ENCODE measurements at places on chromosomes 6 and 20. TPM values are rescaled to one million over a fixed set of nuclear protein-coding genes. Genes with fewer than 3 reads are reported as not detected.

The PGC gene
- not detected for total RNA-seq

The PRND gene
- not detected for total RNA-seq

The MYCT1 gene
- not detected for total RNA-seq

The TRERF1 gene
- 6.4 TPM for total RNA-seq

The MOG gene
- not detected for total RNA-seq

The DAAM2 gene
- total RNA-seq: 87.2 TPM

The FAM184A gene
- 0.50 TPM for total RNA-seq

The PYGB gene
- 251 TPM for total RNA-seq

The PARD6B gene
- 1.1 TPM for total RNA-seq

The VGLL2 gene
- total RNA-seq: not detected

The SPTLC3 gene
- total RNA-seq: 5.0 TPM

The ZSCAN31 gene
- total RNA-seq: 6.2 TPM

DNA sequence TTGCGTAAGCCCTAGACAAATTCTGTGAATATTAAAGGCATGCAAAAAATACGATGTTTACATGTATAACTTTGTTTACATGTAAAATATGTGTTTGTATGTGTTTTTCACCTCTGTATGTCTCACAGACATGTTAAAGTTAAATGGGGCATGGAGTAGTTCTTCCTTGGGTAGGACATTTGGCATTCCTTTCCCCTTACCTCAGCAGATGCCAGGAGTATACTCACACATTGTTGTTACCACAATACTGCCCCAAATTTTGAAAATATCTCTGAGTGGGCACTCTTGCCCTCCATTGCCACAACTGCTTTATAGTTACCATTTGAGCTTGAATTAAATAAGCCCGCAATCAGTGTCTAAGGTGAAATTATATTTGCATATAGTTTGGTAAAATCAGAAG is 147.5 kb downstream of the MYO6 start:
- no peak for DNase-seq

GRCh38 chr20:25495189-25495824 is 87.8 kb downstream of the GINS1 start:
- no peak for DNase-seq

DNA sequence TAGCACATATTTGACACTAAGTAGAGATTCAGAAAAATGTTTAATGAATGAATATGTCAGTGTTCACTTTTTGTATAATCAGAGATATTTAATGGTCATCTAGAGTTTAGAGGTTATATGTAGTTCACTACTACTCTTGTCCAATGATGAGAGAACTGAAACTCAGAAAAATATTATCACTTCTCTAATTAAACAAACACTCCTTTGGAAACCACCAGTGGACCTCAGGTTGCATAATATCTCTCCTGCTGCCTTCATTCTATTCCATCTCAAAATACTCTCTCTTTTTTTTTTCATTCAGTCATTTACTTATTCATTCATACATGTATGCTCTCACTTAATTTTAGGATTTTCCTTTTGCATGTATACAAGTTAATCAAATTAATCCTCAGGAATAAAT is 423.1 kb upstream of the RNF217 start:
- DNase-seq: no peak

GRCh38 chr20:59873409-59873808 is 60.0 kb downstream of the SYCP2 start:
- DNase-seq: no peak

DNA sequence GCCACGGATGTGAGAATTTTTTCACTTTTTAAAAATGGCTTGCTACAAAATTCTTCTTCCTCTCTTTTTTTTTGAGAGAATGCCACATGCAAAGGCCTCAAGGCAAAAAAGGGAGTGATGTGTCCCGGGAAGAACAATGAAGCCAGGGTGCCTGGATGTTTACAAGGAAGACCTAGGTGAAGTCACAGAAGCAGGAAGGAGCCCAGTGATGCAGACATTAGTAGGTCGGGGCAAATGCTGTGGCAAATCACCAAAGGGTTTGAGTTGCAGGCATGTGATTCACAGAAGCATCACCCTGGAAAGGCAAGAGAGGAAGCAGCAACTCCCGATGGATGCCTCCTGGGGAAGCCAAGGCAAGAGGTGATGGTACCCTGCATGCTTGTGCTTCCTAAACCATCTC is 46.8 kb downstream of the FARS2 start:
- no peak for DNase-seq

GRCh38 chr6:130585587-130585986 is 219.8 kb downstream of the TMEM200A start:
- DNase-seq: no peak

DNA sequence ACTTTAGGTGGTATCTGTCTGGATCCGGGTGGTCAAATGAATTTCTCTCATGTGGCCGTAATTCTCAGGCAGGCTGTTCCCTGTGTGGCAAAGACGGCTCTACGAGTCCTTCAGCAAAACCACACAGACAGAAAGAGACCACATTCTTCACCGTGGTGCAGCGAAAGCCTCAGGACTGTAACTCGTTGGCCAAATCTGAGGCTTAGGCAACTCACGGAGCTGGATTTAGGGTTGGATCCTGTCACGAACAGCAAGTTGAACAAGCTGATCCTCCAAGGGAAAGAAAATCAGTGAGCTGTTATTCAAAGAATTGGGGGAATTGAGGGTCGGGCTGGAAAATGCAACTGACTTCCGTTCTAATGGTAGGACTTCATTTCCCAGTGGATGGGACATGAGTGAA is 167.4 kb downstream of the ZMYND8 start:
- DNase-seq: no peak

- no peak for DNase-seq
Observed at GRCh38 chr6:19463925-19464324, 373.2 kb upstream of the ID4 start.

GRCh38 chr6:25035512-25036435 is 100.0 kb upstream of the RIPOR2 start:
- no peak for DNase-seq

DNA sequence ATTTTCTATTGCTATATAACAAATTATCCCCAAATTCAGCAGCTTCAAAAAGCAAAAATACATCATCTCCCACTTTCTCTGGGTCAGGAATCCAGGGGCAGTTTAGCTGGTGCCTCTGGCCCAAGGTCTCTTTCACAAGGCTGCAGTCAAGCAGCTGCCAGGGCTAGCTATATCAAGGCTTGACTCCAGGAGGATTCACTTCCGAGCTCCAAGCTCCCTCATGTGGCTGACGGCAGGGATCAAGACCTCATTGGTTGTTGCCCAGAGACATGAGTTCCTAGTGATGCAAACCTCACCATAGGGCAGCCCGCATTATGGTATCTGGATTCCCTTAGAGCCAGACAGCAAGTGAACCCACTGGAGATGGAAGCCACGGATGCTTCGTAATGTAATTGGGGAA is 1.3 kb upstream of the VNN1 start:
- no peak for DNase-seq

GRCh38 chr6:71468841-71469700 is 180.5 kb downstream of the OGFRL1 start:
- no peak for DNase-seq

GRCh38 chr6:5068153-5068751 is 16.9 kb upstream of the PPP1R3G start:
- DNase-seq: peak; percentile 54

- DNase-seq: no peak
Observed at GRCh38 chr20:17504066-17504897, 26.9 kb downstream of the BFSP1 start.

GRCh38 chr6:125597411-125598253 is 151.8 kb upstream of the HEY2 start:
- DNase-seq: peak; percentile 85

GRCh38 chr6:44232676-44233566 is 9.5 kb downstream of the SLC29A1 start:
- no peak for DNase-seq

DNA sequence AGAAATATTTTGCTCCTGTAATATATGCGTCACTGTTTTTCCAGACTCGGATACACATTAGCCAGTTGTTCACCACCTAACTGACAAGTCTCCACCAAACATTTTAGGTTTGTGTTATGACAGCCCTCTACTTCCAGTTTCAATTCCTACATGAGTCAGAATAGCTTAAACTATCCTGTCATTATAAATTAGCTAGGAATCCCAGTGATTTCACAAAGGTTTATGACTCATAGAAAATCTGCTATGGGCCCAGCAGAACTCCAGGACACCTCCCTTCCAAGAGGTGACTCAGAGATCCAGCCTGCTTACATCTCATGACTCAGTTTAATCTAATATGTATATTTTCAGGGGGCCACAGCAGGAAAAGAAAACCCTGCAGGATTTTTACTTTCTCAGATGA is 17.4 kb upstream of the PLCB4 start:
- DNase-seq: no peak

DNA sequence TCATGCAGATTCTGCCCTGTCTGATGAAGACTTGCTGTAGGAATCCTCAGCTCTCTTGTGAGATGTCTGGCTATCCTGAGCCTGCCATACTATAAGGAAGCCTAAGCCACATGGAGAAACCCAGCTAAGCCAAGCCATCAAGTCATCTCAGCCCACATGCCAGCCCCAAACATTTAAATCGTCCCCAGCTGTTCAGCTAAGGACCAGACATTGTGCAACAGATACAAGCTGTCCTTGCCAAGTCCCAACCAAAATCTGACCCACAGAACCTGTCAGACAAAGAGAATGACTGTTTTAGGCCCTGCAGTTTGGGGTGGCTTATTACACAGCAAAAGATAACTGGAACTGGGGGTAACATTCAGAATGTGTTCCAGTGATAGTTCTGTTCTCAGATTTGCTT is 36.8 kb upstream of the FOXC1 start:
- DNase-seq: peak; percentile 19

DNA sequence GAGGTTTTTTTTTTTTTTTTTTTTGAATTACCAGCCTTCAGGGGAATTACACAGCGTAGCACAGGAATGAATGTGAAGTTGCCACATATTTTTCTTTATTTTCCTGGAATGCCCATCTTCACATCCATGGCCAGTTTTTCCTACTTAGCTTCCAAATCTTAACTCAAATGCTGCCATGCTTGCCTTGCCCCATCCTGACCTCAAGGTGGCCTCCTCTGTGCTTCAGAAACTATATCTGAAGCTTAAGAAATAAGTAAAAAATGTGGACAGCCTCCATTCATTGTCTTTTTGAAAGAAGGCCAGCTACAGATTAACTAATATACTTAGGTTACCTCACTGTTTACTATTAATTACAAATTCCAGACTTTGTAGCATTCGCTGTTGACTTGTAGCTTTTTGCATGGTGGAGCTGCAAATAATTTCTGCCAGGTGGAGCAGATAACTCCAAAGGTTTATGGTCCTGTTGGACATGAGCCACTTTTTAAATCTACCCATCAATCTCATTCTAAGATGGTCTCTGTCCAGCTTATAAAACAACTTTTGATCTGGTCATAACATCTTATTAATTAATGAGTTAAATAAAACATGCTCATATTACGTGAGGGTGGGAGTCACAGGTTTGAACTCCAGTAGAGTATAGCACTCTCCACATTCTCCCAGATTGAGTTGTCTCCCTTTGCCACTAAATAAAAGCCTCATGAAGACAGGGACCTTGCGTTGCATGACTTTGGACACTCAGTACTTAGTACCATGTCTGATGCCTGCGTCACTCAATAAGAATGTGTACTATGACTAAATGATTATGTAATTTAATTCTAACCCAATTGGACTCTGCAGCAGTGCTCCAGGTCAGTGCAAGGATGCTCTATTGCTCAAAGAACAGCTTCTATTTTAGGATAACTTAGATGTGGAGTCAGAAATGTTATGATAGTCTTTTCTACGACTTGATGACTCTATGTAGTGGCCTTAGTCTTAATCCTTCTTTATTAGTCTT is 678.6 kb upstream of the CITED2 start:
- DNase-seq: no peak

DNA sequence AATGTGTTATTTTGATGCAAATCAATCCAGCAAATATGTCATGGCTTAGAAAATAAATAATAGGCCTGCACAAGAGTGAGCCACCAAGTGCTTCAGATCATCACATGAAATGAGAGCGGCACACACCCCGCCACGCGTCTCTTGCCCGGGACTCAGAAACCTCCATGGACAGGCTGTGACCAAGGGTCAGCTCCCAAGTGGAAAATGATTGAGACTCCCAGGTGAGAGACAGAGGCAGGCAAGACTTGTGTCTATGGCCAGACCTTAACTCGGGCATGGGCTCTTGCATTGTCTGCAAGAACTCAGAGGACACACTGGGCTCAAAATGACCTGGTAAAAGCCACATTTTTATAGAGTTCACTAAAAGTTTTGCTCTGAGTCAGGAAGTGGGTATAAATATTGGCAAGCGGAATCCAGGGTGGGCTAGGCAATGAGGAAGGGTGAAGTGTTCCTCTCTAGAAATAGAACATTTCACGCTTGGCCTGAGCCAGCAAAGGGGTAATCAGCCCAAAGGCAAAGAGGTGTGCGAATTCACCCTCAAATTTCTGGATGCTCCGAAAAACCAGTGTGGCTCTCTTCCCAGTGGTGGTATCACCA is 30.7 kb upstream of the RIN2 start:
- no peak for DNase-seq

GRCh38 chr6:112251171-112251875 is 3.0 kb downstream of the LAMA4 start:
- no peak for DNase-seq

- DNase-seq: no peak
Observed at GRCh38 chr6:132490024-132490423, 22.9 kb downstream of the STX7 start.

GRCh38 chr6:87082160-87082721 is 12.7 kb downstream of the CGA start:
- DNase-seq: no peak

DNA sequence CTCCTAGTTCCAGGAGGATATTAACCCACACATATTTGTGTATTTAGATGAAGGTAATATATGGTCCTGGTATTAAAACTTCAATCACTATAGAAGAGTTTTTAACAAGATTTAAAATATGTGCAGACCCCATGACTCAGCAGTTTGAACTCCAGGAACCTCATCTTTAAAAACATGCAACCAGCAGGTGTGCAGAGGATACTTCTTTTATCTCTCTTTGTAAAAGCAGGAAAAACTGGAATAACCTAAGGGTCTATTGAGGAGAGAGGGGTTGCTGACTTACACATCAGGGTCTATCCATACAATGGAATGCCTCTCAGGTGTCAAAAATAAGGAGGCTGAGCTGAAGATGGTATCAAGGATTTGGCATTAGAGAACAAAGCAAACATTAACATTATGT is 36.9 kb upstream of the TFAP2C start:
- DNase-seq: no peak

GRCh38 chr6:81031416-81031815 is 721.1 kb downstream of the TENT5A start:
- no peak for DNase-seq

GRCh38 chr6:106608080-106608668 is 21.1 kb downstream of the RTN4IP1 start:
- no peak for DNase-seq

- DNase-seq: no peak
Observed at GRCh38 chr6:12393100-12393499, 102.9 kb downstream of the EDN1 start.

DNA sequence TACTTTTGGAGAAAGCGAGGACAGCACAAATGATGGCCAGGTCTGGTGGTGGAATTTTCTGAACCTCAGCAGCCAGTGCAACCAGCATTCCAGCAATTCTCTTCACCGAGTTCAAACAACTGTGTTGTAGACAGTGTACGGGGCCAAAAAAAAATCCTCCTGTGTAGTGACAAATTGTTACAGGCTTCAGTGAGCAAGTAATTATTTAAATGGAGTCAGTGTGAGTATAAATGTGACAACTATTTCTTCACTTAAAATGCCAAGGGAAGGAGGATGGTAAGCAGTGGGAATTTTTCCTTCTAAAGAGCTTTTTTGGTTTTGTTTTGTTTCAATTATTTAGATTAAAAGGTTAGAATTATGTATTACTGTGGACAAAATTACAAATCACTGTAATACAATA is 154.1 kb downstream of the TMEM242 start:
- no peak for DNase-seq

GRCh38 chr20:36408219-36408618 is 102.1 kb downstream of the DLGAP4 start:
- DNase-seq: no peak
